Epithelial cell of proximal tubule (primary cell): ENCODE measurements at places on chromosomes 11 and 22. TPM values are rescaled to one million over a fixed set of nuclear protein-coding genes. Genes with fewer than 3 reads are reported as not detected.

BRSK2 gene
- total RNA-seq, result 0.06 and 0.22 TPM in 2 replicates

JAML gene
- not detected in 2 replicates for total RNA-seq

KCNE3 gene
- 0.98 and 4.9 TPM in 2 replicates for total RNA-seq

LRRC74B gene
- not detected in 2 replicates for total RNA-seq

OR52E8 gene
- not detected in 2 replicates for total RNA-seq

OR2AG2 gene
- total RNA-seq, result 0.14 TPM in 1 of 2 replicates, not detected in the other

TEX54 gene
- not detected in 2 replicates for total RNA-seq

ADAMTS15 gene
- total RNA-seq, result 0.58 and 2.4 TPM in 2 replicates

RHOD gene
- total RNA-seq, result 51.4 and 86.8 TPM in 2 replicates

VSIG10L2 gene
- not detected in 2 replicates for total RNA-seq

KCNA4 gene
- not detected in 2 replicates for total RNA-seq

OMP gene
- total RNA-seq, result not detected in 2 replicates

PRR33 gene
- total RNA-seq, result not detected in 2 replicates

ELMOD1 gene
- total RNA-seq, result 0.07 TPM in 1 of 2 replicates, not detected in the other

OLFML1 gene
- total RNA-seq, result not detected in 2 replicates

CRACR2B gene
- total RNA-seq, result 21.0 and 55.7 TPM in 2 replicates

TSPAN32 gene
- not detected in 2 replicates for total RNA-seq

ROM1 gene
- total RNA-seq, result 1.2 and 1.4 TPM in 2 replicates

TST gene
- total RNA-seq, result 49.6 and 66.9 TPM in 2 replicates

SLC17A6 gene
- total RNA-seq, result not detected in 2 replicates

PGA5 gene
- not detected in 2 replicates for total RNA-seq

CELSR1 gene
- total RNA-seq, result 33.7 and 85.0 TPM in 2 replicates

SPON1 gene
- 20.5 and 22.4 TPM in 2 replicates for total RNA-seq

OR8G5 gene
- not detected in 2 replicates for total RNA-seq

P2RY6 gene
- 3.7 and 4.0 TPM in 2 replicates for total RNA-seq

MS4A14 gene
- total RNA-seq, result not detected in 2 replicates

KCNK7 gene
- total RNA-seq, result 0.17 TPM in 1 of 2 replicates, not detected in the other

ARHGAP42 gene
- total RNA-seq, result 8.0 and 14.4 TPM in 2 replicates

KIF18A gene
- total RNA-seq, result 15.7 and 20.5 TPM in 2 replicates

AKIP1 gene
- total RNA-seq, result 29.7 and 49.6 TPM in 2 replicates

ACRV1 gene
- not detected in 2 replicates for total RNA-seq
